M059J (cell line): ENCODE measurements at places on chromosomes 4 and X. TPM values are rescaled to one million over a fixed set of nuclear protein-coding genes. Genes with fewer than 3 reads are reported as not detected.

DNA sequence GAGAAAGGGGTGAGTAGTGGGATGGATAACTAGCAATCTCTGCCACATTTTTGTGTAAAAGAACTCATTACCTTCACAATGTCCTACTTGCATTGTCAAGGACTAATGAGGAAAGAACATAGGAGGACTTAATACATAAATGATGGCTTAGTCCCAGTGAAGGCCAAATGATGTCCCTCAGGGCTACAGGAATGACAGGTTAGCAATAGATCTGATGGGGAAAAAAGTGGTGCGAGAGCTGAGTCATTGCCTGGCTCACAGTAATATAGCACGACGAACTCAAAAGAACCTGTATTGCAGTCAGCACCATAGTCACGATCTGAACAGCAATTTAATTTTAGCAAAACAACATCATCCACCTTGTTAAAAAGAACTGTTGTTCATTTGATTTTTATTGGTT lies 70.9 kb upstream of the ARHGAP36 start:
- DNase-seq, result no peak

Gene UGT8
- 0.10 and 0.39 TPM in 2 replicates for total RNA-seq

GRCh38 chr4:75142382-75142781 lies 209.5 kb downstream of the PARM1 start:
- DNase-seq, result peak; percentile 43

Gene CFAP47
- 0.05 TPM in 1 of 2 replicates, not detected in the other for total RNA-seq

DNA sequence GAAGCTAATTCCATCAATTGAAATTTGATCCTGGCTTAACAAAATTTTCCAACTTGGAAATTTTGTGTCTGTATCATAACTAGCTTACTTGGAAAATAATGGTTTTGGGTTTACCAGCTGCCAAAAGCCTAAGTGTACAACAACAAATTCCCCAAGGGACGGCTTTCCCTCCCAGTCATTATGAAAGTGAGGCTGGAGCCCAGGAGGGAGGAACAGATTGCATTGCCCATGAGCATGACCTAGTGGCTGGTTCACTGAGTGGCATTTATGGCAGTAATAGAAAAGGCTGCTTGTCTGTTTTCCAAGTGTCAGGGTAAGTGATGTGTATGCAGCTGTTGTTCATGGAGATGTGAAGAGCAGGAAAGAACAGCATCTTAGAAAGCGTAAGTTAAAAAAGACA lies 70.8 kb upstream of the HHIP start:
- peak; percentile 11 for DNase-seq

GRCh38 chrX:101483705-101484104 lies 1.6 kb upstream of the ARMCX4 start:
- no peak for DNase-seq

Gene SPANXA1
- not detected in 2 replicates for total RNA-seq

Gene FGFBP1
- total RNA-seq, result 0.49 TPM in 1 of 2 replicates, not detected in the other

Gene CXorf65
- not detected in 2 replicates for total RNA-seq

- DNase-seq, result peak; percentile 69
These were observed 7.6 kb downstream of the SLC25A43 start for GRCh38 chrX:119406776-119407175.

Gene VCX2
- total RNA-seq, result not detected in 2 replicates

DNA sequence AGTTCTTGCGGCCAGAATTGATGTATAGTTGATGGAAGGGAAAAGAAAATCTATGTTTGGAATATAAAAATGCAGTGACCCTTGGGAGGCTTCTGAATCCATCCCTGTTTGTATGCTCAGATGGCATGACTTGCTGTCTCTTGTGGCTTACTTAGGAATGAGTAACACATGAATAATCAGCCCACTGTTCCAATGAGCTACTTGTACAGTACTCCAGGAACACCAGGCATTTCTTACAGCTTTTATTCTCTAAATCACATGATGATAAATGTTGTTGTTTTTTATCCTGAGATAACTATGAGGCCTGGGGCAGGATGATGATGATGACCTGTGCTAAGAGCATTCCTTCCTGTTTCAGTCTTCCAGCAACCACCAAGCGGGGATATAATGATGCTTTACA lies 18.9 kb downstream of the TMPRSS11E start:
- peak; percentile 81 for DNase-seq

GRCh38 chr4:15976456-15977447 lies 13.8 kb upstream of the FGFBP2 start:
- DNase-seq, result no peak

Gene TMEM31
- total RNA-seq, result not detected in 2 replicates

DNA sequence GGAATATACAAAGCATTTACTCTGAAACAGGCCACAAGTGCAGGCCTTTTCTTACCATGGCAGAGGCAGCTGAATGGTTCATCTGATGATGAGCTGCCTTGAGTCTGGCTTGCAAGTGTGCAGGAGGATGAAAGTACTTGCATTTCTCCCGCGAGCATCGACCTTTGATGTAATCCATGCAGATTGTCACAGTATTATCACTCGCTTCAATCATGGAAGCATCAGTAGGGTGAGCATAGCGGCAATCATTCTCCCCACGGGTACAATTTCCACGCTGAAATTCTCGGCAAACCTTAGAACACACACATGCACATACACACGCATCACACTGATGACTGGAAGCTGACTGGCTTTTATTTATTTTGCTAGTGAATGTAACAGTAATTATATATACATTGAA lies 98.0 kb downstream of the MBNL3 start:
- no peak for DNase-seq
